Dorsolateral prefrontal cortex (tissue), 122 donors: ENCODE measurements at places on chromosomes 12 and 14.
A peak's percentile ranks its signal among the peaks of the same experiment; 100 is the strongest.

DNA sequence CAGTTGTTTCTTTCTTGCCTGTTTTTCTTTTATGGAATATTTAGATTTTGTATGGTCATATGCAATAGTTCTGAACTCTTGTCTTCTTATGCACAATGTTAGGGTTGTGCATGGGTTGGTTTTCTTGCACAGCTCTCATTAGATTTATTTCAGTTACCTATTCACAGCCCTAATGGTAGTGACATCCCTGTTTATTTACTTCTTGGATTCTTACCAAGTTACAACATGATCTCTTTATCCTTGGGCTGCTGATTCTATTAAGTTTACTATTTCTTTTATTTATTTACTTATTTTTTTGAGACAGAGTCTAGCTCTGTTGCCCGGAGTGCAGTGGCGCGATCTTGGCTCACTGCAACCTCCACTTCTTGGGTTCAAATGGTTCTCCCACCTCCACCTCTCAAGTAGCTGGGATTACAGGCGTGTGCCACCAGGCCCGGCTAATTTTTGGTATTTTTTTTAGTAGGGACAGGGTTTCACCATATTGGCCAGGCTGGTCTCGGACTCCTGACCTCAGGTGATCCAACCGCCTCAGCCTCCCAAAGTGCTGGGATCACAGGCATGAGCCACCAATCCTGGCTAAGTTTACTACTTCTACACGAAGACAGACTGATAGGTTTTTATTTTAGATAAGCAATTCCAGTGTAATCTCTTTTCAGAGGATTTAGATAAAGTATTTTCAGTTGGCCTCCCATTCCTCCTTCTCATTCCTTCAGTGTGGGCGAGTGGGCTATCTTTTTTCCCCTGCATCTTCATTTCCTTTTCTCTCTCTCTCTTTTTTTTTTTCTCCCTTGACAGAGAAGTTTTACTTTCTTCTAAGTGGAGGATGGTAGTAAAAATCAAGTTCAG, 395.1 kb upstream of the RGS6 start:
- no peak for DNase-seq

- DNase-seq, result no peak
These were observed 265.9 kb downstream of the EMP1 start for GRCh38 chr12:13462450-13462849.

- no peak for DNase-seq
These were observed 133.7 kb upstream of the RTL1 start for GRCh38 chr14:101037021-101037817.

DNA sequence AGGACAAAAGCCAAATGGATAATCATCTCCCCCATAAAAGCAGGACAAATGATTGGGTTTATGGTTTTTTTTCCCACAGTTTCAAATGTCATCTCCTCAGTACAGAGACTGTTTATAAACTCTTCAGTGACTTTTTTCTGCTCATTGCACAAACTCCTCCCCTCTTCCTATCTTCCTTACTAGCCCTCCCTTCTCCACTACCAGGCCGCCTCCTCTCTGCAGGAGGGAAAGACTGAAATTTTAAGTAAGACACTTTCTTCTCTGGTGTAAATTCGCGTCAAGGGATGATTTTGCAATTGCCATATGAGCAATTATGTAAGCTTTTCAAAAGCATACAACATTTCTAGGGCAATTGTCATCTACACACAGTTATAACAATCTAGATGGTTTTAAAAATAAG, 37.0 kb downstream of the BTG1 start:
- no peak for DNase-seq

DNA sequence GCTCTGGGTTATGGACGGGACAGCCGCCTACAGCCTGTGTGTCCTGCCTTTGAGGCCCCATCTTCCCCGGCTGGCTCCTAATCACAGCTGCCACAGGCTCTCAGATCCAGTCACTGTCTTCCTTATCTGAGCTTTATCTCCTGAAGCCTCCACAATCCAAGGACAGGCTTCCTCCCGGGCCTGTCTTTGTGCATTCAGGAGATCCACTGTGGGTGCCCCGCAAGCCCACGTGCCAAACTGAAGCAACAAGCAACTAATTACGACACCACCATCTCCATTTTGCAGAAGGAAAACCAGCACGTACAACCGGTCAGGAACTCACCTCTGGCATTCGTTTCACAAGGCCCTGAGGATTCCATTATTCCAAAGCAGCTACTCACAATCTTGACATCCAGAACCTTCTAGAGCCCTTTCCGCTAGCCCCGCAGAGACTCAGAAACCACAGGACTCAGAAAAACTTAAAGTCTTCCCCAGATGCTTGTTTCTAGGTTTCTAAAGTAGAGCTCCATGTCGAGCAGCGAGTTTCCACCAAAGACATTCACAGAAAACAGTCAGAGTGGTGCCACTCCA, 14.0 kb downstream of the SYNE3 start:
- no peak for DNase-seq

GRCh38 chr12:49358483-49359141, 8.7 kb upstream of the SPATS2 start:
- DNase-seq, result no peak

- DNase-seq, result no peak
These were observed 5.4 kb downstream of the SLC15A4 start for GRCh38 chr12:128818065-128819022.

GRCh38 chr12:113278633-113279032, 56.3 kb downstream of the SLC8B1 start:
- no peak for DNase-seq

DNA sequence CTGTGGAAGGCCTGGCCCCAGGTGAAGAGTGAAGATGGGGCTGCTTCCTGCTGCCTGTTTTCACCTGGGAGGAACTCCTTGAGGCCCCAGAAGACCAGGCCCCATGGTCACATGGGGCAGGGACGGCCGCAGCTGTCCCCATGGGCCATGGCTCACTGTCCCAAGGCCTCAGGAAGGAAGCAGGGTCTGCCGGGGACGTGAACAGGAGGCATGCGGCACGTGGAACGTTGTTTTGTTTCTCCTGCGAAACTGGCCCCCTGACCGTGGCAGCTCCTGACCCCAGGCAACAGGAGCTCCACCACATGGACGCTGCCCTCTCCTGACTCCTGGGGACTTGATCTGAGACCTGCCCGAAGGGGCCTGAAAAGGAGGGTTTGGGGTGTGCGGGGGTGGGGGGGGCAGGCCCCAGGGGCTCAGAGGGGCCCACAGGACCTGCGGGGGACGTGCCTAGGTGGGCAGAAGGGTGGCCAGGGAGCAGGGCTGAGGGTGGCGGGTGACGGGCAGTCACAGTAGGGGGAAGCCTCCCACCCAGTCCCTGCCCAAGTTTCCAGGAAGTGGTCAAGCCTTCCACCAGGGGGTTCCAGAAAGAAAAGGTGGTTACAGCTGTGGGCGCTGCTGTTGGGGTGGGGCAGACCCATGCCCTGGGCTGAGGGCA, 41.4 kb downstream of the LRCOL1 start:
- DNase-seq, result no peak

DNA sequence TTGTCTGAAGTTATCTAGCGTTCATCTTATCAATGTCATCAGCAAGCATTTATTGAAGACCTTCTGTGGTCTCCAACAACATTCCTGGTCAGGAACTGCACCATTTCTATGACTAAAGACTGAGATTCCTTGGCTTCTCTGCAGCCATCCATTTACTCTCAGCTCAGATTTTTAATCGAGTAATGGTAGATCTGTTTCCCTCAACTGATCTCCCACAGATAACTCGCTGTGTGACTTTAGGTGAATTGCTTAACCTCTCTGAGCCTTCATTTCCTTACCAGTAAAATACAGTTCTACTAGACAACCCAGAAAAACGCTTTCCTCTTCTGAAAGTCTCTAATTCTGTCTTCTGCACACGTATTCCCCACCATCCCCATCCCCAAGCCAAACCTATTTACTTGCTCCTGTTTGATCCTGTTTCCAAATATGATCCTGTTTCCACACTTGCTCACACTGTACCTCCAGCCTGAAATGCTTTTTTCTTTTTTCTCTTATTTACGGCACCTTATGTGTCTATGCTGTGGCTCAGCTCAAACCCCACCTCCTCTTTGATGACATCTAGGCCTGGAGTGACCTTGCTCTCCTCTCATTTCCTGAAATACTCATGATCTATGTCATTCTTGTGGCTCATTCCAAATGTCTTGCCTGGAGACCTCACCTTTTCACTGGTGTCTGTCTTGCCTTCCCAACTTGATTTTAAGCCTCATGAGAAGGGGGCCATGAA, 21.8 kb downstream of the PLXNC1 start:
- DNase-seq, result no peak

DNA sequence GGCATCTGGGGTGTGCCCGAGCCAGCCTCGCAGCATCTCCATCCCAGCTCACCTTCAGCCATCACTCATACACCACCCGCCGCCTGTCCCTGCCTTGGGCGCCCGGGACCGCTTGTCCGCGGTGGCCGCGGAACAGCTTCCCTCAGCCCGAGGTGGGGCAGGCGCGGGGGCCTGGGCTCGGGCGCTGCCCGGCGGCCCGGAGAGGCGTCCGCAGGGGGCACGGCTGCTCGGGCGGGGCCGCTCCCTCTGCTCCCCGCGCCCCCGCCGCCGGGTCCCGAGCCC, 430 bp downstream of the SLC41A2 start:
- no peak for DNase-seq

GRCh38 chr12:71335151-71335962, 104.2 kb upstream of the LGR5 start:
- DNase-seq, result no peak

DNA sequence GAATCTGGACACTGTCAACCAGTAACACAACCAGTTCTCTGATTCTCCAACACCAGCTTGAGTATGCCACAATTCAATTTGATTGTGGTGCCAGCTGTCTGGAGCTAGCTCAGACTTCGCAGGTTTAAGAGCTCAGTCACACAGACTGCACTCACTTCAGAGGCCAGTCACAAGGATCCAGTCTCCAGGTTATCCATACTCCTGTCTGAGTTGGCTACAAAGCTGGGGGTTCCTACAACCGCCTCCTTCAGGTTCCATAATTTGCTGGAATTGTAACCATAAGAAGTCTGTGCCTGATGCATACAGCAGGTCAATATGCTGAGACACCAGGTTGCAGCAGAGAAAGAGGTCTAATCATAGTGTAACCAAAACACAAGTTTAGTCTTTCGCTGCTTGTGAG, 70.5 kb upstream of the CPSF6 start:
- no peak for DNase-seq

DNA sequence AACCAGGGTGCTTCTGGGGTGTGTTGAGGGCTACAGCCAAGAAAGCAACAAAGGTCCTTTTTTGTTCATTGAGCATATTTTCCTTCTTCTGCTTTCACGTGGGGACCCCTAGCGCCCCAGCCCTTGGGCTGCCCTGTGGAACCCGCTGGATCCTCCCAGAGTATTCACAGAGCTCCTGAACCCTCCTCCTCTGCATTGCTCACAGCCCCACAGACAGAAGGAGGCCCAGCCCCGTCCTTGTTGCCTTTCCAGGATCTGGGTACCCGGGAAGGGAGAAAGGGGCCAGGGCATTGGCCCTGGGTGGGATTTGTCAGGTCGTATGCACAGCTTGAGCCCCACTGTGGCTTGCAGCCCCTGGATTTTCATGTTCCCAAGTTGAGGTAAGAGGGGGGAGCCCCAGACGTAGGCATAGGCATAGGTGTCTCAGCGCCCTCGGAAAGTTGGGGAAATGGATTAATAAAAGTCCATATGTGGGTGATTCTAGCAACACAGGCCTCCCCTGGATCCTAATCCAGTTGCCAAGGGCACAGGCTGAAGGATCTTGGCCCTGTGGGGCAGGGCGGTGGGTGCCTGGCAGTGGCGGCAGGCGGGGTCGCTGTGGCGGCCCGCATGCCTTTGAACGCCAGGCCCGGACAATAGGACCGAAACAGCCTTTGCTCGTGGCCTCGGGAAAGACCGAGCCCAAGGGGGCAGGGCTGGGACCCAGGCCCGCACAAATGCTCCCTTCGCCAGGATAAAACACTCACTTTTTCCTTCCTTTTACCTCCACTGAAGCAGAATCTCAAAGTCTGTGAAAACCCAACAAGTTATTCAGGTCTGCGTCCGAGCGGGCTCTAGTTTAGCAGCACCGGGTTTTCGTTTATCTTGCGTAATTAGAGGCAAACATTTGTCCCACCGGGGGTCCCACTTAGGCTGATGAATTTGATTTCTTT, 3.0 kb upstream of the HOXC10 start:
- no peak for DNase-seq

DNA sequence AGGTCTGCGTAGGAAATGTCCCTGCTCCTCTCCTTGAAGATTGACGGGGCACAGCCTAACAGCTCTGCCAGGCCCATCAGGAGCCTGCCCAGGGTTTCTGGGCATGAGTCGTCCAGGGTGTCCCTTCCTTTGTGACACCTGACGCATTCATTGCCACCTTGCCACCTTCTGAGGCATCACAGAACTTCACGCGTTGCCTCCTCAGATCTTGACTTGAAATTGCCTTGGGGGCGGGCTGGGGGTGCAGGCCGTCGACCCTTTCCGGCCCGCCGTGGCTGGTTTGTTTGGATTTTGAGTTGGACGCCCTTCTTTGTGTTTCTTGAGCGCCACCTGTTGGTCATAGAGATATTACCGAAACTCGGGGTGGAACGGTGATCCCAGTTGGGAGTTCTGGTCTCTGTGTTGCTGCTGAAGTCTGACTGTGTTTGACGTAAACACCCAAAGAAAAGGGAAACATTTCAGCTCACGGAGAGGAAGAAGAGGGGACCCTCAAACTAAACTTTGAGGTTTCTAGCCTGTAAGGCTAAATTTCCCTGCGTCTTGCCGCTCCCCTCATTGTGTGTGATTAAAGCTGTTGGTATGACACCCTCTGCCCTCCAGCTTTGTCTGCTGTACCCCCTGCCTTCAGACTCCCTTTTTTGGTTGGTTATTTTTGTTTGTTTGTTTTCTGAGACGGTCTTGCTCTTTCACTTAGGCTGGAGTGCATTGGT, 44.6 kb downstream of the MLXIP start:
- DNase-seq, result peak; percentile 62

DNA sequence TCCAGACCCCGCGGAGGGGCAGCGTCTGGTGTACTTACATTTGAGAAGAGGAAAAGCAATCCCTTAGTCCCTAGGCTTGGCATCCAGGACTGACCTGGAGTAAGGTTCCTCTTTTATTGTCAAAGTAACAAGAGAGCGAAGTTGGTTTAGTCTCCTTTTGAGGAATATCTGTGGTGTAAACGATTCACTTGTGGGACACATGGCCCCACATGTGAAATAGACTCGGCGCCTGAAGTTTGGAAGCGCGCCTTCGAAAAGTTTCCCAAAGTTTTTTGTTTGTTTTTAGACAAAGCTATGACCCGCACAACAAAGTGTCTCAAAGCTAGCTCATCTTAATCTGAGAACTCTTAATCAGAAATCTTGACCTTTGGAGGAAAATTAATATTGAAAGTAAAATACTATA, 744 bp downstream of the STYX start:
- DNase-seq, result no peak

DNA sequence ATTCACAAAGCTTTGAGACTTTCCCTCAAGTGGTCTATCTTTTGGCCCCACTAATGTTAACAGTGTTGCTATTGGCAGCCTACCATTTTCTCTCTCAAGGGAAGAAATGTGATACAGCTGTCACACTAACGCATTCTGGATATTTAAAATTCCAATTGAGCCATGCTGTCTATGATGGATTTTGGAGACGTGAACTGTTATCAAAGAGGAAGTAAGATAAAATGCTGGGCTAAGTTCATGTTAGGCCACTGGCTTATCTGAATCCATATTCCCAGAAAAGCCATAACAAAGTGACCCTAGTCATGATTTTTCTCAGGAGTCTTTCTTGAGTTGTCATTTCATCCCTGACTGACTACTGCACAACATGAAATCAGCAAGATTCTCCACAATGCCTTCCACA, 200.2 kb downstream of the PHLDA1 start:
- DNase-seq, result no peak

GRCh38 chr12:55470088-55470829, at the start of gene OR6C70:
Gene OR6C70, minus strand, starts transcription at chr12:55470138. Its CDS starts 0 bp downstream, at chr12:55470138.
- no peak for DNase-seq

- DNase-seq, result no peak
These were observed 11.1 kb upstream of the METTL17 start for GRCh38 chr14:20978687-20979086.
